ENCODE measurements at places on chromosomes 11 and 22. TPM values are rescaled to one million over a fixed set of nuclear protein-coding genes. Genes with fewer than 3 reads are reported as not detected.

Gene CHRM4
- 0.55 TPM for total RNA-seq

Gene VSIG10L2
- not detected for total RNA-seq

Gene SHISA8
- total RNA-seq: 0.20 TPM

Gene PLEKHB1
- total RNA-seq: 1.3 TPM

Gene TRIM64
- not detected for total RNA-seq

Gene GP1BB
- total RNA-seq: 0.64 TPM

Gene C1QTNF5
- total RNA-seq: not detected

Gene SLC22A9
- not detected for total RNA-seq

Gene B3GAT1
- total RNA-seq: not detected

Gene ALDH3B2
- not detected for total RNA-seq

Gene APOBEC3G
- 0.13 TPM for total RNA-seq

Gene STARD10
- 20.8 TPM for total RNA-seq

Gene MMP12
- total RNA-seq: 0.06 TPM

Gene OR2AG2
- 0.07 TPM for total RNA-seq

Gene MPZL3
- total RNA-seq: 0.37 TPM

Gene ART1
- not detected for total RNA-seq

Gene USP35
- 7.6 TPM for total RNA-seq

Gene TLCD5
- total RNA-seq: 6.1 TPM

Gene LRRC10B
- total RNA-seq: 0.14 TPM

Gene OR5D16
- not detected for total RNA-seq

Data from A549 treated with Hydrocortisone at 1 μM for 4 hours (cell line).